Lower lobe of right lung (tissue), 2 donors: ENCODE measurements at places on chromosomes 2 and 18. TPM values are rescaled to one million over a fixed set of nuclear protein-coding genes. Genes with fewer than 3 reads are reported as not detected.

- no peak overlapping the region for H3K4me3 ChIP-seq
- no peaks in the 10 kb centered on the region for H3K4me1 ChIP-seq
- peaks cover 2% of the 10 kb centered on the region for H3K36me3 ChIP-seq
- no peaks in the 10 kb centered on the region for H3K27me3 ChIP-seq
These were observed 7.9 kb downstream of the TTN start for GRCh38 chr2:178799305-178799704.

The ATP8B1 gene
- 27.2 TPM for total RNA-seq

GRCh38 chr2:238236571-238236970 is 3.3 kb downstream of the HES6 start:
- no peak overlapping the region for H3K4me3 ChIP-seq
- peaks cover 13% of the 10 kb centered on the region for H3K27me3 ChIP-seq
- no peaks in the 10 kb centered on the region for H3K36me3 ChIP-seq
- DNase-seq, result no peak

DNA sequence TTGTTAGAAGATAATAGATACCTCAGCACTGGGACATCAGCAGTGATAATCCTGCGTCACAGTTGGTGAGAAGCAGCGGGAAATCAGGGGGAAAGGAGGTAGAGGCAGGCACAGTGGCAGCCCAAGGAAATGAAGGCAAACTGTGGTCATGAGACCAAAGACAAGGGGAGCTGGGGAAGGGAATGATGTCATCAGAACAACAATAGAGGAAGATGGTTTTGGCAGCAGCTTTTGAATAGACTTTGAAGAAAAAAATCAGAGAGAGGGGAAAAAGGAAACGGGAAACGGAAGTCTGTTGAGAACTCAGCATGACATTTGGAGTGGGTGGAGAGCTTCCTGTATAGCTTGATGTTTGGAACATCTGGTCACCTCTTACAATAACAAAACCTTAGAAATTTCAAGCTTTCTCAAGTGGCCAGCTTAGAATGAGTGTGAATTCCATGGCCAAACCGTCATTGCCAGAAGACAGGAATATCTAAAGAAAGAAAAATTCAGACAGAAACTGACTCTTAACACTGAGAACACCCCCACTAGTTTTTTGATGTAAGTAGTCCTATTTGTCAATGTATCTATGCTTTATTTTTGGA is 18.4 kb upstream of the YES1 start:
- peaks cover 6% of the 10 kb centered on the region for H3K4me1 ChIP-seq
- no peaks in the 10 kb centered on the region for H3K36me3 ChIP-seq
- H3K27me3 ChIP-seq, result peaks cover 4% of the 10 kb centered on the region
- no peak overlapping the region for H3K4me3 ChIP-seq

DNA sequence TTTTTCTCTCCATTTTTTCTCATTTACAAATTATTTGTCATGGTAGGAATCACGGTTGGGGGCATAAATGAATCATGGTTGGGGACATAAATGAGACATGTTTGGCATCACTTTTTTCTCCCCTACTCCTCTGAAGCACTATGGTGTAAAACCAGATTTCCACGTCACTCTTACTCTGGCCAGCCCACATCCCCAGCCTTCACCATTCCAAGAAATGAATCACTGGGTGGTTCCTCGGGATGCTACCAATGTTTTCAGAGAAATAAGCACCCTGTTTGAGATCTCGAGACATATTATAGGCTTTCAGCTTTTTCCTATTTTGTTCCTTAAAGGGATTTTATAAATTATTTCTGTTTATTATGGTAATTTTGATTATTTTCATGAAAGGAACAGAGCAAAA is 155.0 kb upstream of the SLC8A1 start:
- no peaks in the 10 kb centered on the region for H3K36me3 ChIP-seq
- no peaks in the 10 kb centered on the region for H3K27me3 ChIP-seq
- no peaks in the 10 kb centered on the region for H3K4me1 ChIP-seq

The DSG1 gene
- not detected for total RNA-seq

DNA sequence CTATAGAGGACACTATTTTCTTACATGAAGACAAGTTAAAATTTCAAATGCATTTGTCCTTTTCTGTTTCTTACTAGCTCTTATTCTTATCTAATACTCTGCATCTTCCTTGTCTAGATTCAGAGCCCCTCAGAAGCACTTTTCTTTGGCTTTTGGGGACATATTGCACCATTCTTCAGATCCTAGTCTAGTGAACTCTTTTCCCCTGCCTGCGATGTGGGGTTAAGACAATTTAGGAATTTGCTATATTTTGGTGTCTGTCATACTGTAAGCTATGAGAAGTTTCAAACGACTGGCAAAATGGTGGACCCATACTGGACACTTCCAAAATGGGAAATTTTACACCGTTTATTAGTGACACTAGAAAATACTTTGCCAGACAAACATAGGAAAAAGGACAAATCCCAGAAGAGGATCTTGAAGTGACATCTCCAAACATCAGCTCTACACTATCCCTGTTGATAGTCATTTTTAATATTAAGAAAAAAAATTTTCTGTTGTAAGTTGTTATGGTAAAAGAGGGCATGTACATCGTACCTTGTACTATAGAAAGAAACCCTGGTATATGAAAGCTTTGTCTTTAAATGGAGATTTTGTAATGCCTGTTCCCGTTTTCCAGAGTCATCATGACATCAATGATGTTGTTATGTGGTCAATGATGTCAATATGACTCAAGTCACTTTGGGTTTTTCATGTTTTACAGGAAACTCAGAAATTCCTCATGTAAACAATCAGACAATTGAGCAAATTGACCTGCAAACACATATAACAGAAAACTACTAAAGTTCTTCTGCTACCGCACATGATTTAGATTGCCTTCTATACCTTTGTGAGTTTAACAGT is 4.4 kb upstream of the KYNU start:
- no peaks in the 10 kb centered on the region for H3K27me3 ChIP-seq
- H3K4me3 ChIP-seq, result no peak overlapping the region
- H3K36me3 ChIP-seq, result no peaks in the 10 kb centered on the region
- H3K27ac ChIP-seq, result peak overlapping the region; percentile 75
- H3K4me1 ChIP-seq, result peaks cover 8% of the 10 kb centered on the region
- no peak for DNase-seq

The ANKRD30BL gene
- total RNA-seq, result not detected

The CMPK2 gene
- 43.3 TPM for total RNA-seq

GRCh38 chr2:58655152-58655551 is 414.0 kb upstream of the FANCL start:
- H3K4me1 ChIP-seq, result no peaks in the 10 kb centered on the region
- no peaks in the 10 kb centered on the region for H3K27me3 ChIP-seq
- H3K27ac ChIP-seq, result no peak overlapping the region
- DNase-seq, result no peak

- no peaks in the 10 kb centered on the region for H3K36me3 ChIP-seq
- no peaks in the 10 kb centered on the region for H3K4me1 ChIP-seq
- H3K27me3 ChIP-seq, result no peaks in the 10 kb centered on the region
- no peak for DNase-seq
- H3K27ac ChIP-seq, result no peak overlapping the region
These were observed 453.7 kb downstream of the SLC4A3 start for GRCh38 chr2:220081171-220081570.

DNA sequence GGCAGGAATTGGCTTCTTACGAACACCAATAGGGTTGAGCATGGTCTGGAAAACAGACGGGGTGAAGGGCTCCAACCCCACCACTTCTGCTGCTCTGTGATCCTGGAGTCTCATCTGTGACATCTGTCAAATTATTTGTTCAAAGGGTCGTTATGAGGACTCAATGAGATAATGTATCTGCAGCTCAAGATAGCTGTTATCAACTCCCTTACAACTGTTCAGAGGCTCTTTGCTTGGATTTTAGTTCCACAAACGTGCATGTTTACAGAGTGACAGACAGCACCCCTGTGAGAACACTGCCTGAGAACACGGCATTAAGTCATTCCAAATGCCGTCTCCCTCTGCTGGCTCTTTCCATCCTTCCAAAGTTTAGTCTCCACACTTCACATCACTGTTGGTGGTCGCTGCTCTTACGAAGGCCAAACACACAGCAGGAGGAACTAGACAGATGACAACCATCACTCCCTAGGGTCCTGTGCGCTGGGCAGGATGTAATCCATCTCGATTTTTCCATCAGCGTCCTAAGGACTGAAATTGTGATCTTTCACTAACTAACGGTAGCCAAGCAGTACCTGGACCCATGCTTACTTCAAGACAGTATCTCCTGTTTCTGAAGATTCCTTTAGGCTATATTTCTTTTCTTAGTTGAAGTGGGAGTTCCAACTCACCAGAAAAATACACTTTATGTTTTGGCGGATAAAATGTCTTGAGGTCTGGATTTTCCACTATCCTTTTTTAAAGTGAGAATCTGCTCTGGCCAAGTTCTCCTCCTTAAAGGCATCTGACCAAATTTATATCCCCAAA is 220.3 kb downstream of the ANAPC1 start:
- no peaks in the 10 kb centered on the region for H3K36me3 ChIP-seq
- H3K27ac ChIP-seq, result no peak overlapping the region
- H3K4me3 ChIP-seq, result no peak overlapping the region
- peaks cover 48% of the 10 kb centered on the region for H3K4me1 ChIP-seq
- DNase-seq, result no peak

- H3K27me3 ChIP-seq, result no peaks in the 10 kb centered on the region
- H3K4me1 ChIP-seq, result peaks cover 26% of the 10 kb centered on the region
- no peaks in the 10 kb centered on the region for H3K36me3 ChIP-seq
- no peak overlapping the region for H3K27ac ChIP-seq
These were observed 112.2 kb downstream of the ZFP36L2 start for GRCh38 chr2:43114210-43114609.

DNA sequence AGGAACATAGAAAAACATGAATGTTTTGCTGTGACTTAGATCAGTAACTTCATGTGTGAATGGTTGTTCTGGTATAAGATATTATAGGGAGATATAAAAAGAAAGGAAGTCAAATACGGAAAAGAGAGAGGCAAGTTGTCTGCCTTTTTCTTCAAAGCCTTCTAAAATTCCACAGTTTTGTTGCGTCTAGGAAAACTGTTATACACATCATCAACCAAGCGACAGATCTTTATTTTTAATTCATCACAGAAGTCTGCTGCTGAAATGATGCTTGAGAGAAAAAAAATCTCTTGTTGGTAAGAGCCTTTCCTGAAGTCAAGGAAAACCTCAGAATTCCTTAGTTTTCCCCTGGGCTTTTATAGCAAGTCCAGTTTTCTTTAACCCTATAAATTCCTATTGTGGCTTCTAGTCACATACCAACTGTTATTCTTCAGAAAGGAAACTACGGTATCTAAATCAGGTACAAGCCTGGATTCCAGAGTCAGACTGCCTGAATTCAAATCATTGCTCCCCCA is 36.3 kb upstream of the TANC1 start:
- H3K36me3 ChIP-seq, result no peaks in the 10 kb centered on the region
- no peaks in the 10 kb centered on the region for H3K27me3 ChIP-seq
- no peak overlapping the region for H3K4me3 ChIP-seq
- no peak overlapping the region for H3K27ac ChIP-seq

DNA sequence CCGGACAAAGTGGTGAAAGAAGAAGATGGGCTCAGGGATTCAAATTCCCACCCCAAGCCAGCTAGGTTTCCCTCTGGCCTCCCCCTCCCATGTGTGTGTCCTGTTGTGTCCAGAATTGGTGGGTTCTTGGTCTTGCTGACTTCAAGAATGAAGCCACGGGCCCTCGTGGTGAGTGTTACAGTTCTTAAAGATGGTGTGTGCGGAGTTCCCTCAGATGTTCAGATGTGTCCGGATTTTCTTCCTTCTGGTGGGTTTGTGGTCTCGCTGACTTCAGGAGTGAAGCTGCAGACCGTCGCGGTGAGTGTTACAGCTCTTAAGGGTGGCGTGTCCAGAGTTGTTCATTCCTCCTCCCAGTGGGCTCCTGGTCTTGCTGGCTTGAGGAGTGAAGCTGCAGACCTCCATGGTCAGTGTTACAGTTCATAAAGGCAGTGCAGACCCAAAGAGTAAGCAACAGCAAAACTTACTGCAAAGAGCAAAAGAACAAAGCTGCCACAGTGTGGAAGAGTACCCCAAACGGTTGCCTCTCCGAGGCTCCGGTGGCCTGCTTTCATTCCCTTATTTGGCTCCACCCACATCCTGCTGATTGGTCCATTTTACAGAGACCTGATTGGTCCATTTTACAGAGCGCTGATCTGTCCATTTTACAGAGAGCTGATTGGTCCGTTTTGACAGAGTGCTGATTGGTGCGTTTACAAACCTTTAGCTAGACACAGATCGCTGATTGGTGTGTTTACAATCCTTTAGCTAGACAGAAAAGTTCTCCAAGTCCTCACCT is 37.7 kb upstream of the KLF11 start:
- no peak overlapping the region for H3K4me3 ChIP-seq
- H3K4me1 ChIP-seq, result peaks cover 29% of the 10 kb centered on the region
- H3K27ac ChIP-seq, result no peak overlapping the region
- H3K36me3 ChIP-seq, result no peaks in the 10 kb centered on the region

The MAPK4 gene
- total RNA-seq, result 2.9 TPM

DNA sequence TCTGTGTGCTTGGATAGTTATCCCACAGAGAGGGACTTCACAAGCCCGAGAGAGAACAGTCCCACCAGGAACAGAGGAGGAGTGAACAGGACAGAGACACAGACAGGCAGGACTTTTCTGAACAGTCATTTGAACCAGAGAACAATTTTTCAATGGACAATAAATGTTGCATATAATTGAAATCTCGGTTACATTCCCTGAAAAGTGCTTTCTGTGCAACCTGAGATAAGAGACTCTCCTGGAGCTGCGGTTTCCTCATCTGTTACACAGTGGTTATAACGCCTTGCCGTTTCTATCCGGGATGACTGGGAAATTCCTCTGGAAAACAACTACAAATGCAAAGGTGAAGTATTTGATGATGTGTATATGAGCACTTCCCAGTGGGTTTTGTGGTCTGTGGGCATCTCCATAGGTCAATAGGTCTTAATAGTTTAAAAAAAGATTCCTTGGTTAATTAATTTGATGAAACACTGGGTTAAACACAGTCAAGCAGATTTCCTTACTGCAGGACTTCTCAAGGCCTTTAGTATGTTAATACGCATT is 87.2 kb upstream of the HPCAL1 start:
- no peaks in the 10 kb centered on the region for H3K4me1 ChIP-seq
- no peak overlapping the region for H3K27ac ChIP-seq
- DNase-seq, result no peak
- H3K36me3 ChIP-seq, result no peaks in the 10 kb centered on the region
- no peaks in the 10 kb centered on the region for H3K27me3 ChIP-seq
- no peak overlapping the region for H3K4me3 ChIP-seq

DNA sequence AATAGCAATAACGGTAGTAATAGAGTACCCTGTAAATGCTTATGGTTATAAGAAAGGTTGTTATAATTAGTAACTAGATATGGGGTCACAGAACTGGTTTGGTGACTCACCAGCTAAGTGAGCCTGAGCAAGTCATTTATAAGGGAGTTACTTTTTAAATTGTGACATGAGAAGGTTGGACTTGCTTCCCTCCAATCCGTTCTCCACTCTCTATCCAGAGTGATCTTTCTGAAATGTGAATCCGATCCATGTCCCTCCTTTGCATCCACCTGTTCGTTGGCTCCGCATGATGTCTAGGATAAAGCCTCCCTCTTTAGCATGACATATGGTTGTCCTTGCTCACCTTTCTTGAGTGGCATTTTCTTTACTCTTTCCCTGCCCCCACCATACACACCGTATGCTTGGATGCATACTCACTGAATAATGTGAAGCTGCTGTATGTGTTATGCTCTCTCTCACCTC is 83.1 kb downstream of the CDC42EP3 start:
- H3K27ac ChIP-seq, result no peak overlapping the region
- H3K36me3 ChIP-seq, result no peaks in the 10 kb centered on the region
- peaks cover 65% of the 10 kb centered on the region for H3K4me1 ChIP-seq
- H3K4me3 ChIP-seq, result no peak overlapping the region

The MROH2A gene
- total RNA-seq, result not detected

The NEUROD1 gene
- not detected for total RNA-seq

- no peaks in the 10 kb centered on the region for H3K27me3 ChIP-seq
- H3K4me1 ChIP-seq, result no peaks in the 10 kb centered on the region
- no peak overlapping the region for H3K27ac ChIP-seq
- H3K36me3 ChIP-seq, result no peaks in the 10 kb centered on the region
- no peak for DNase-seq
- H3K4me3 ChIP-seq, result no peak overlapping the region
These were observed 211.6 kb downstream of the ANKRD30B start for GRCh38 chr18:14959550-14959949.

GRCh38 chr18:46732801-46733200 is 24.1 kb downstream of the ST8SIA5 start:
- H3K27me3 ChIP-seq, result no peaks in the 10 kb centered on the region
- H3K4me3 ChIP-seq, result no peak overlapping the region
